ENCODE measurements at places on chromosomes 12 and 14.

GRCh38 chr12:95487024-95487423, 13.1 kb downstream of the METAP2 start:
- no peak for DNase-seq

- no peak for DNase-seq
These were observed 13.3 kb downstream of the BEST3 start for GRCh38 chr12:69685810-69686209.

GRCh38 chr12:38728894-38729293, 176.5 kb downstream of the CPNE8 start:
- no peak for DNase-seq

DNA sequence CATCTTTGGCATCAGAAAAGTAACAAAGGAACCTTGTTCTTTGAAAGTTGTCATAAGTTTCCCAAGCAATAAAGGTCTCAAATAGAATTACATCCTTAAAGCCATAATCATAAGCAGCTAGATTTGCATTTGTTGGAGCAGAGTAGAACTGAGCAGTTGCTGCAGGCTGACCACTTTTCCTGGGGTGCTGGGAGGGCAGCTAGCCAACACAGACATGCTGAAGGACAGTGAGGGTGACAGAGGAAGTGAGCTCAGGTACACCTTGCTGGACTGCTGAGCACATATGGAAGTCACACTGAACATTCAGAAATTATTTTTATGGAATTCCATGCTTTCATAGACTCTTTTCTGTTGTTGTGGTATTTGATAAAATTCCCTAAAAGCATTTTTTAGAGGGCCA, 66.2 kb downstream of the MARK3 start:
- no peak for DNase-seq

DNA sequence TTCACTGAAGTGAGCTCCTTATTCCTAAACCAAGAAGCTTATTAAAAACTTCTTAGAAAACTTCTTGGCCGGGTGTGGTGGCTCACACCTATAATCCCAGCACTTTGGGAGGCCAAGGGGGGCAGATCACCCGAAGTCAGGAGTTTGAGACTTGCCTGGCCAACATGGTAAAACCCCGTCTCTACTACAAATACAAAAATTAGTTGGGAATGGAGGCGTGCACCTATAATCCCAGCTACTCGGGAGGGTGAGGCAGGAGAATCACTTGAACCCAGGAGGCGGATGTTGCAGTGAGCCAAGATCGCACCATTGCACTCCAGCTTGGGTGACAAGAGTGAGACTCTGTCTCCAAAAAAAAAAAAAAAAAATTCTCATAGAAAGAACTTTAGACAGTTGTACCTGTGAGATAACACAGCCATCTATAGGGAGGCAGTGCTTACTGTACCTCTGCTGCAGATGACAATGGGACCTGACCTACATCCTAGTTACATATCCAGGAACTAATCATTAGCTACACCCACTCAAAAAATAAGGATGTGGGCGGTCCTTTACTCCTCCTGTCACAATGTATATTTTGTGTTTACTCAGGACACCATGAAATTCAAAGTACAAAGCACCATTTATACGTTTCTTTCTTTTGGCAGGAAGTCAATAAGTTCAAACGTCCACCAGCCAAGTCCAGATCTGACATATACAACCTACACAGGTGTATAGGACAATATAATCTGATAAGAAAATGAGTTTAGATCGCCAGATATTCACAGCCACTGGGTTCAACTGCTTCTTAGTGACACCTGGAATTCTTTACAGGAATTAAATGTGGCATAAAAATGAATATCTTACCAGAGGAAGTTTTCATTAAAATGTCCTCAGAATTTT, 14.9 kb downstream of the STXBP6 start:
- DNase-seq: no peak

DNA sequence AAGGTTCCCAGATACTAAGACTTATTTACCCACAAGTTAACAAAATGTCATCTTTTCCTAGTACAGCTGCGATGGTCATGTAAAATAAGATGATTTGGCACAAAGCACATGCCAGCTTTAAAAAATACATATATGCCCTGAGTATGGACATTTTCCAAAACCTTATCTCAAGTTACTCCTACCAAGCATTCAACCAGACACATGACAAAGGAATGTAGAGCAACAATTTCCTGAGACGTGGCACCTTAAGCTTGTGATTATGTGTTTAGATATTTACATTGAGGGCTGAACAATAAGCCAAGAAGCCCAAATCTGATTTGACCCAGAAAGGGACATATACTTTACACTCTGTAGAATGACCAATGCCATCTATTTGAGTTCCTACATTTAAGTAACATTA, 24.5 kb upstream of the OVCH1 start:
- DNase-seq: no peak

DNA sequence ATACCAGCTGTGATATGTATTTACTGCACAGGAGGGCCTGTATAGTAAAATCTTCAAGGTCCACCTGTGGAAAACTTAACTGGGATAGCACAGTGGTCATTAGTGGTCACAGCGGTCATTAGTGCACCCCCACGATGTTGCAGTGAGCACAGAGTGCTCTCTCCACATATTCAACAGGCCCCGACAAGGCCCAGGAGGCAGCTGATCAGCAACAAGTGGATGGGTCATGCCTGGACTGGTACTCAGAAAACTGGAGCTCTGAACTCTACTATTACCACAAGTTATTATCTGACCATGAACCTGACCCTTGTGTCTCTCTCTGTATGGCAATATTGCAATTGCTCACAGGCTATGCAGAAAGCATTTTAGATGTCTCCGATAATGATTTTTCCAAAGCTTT, 129.5 kb downstream of the SLC35F4 start:
- no peak for DNase-seq

Data from activated T-helper 1 cell treated with Interleukin-2 at 50 U/mL for 16 hours (primary cell).